Naive thymus-derived CD8-positive, alpha-beta T cell (primary cell): ENCODE measurements at places on chromosomes 5 and 9. TPM values are rescaled to one million over a fixed set of nuclear protein-coding genes. Genes with fewer than 3 reads are reported as not detected.

Gene CDKN2A
- polyA plus RNA-seq = not detected

Gene UQCRQ
- polyA plus RNA-seq = 638 TPM

GRCh38 chr9:37941253-37941652 lies 37.3 kb upstream of the SLC25A51 start:
- H3K27me3 ChIP-seq = no peaks in the 10 kb centered on the region
- no peak for DNase-seq
- no peaks in the 10 kb centered on the region for H3K36me3 ChIP-seq
- H3K27ac ChIP-seq = no peak overlapping the region
- H3K4me1 ChIP-seq = no peaks in the 10 kb centered on the region
- no peak overlapping the region for H3K4me3 ChIP-seq

GRCh38 chr5:10286162-10286861 lies 21.4 kb downstream of the CMBL start:
- peak overlapping the region; percentile 13 for H3K27ac ChIP-seq
- no peak overlapping the region for H3K4me3 ChIP-seq
- peaks cover 14% of the 10 kb centered on the region for H3K4me1 ChIP-seq
- no peaks in the 10 kb centered on the region for H3K27me3 ChIP-seq

Gene HAPLN1
- polyA plus RNA-seq = not detected

- no peak overlapping the region for H3K27ac ChIP-seq
- H3K4me3 ChIP-seq = peak overlapping the region; percentile 28
- DNase-seq = no peak
Measured at GRCh38 chr5:1516615-1517601, 6.9 kb downstream of the LPCAT1 start.

Gene SPINK6
- not detected for polyA plus RNA-seq

GRCh38 chr5:133230823-133231578 lies 179.2 kb downstream of the HSPA4 start:
- no peaks in the 10 kb centered on the region for H3K36me3 ChIP-seq
- no peak overlapping the region for H3K27ac ChIP-seq
- no peak overlapping the region for H3K4me3 ChIP-seq
- no peaks in the 10 kb centered on the region for H3K4me1 ChIP-seq
- no peaks in the 10 kb centered on the region for H3K27me3 ChIP-seq
